ENCODE measurements at places on chromosomes 4 and X. TPM values are rescaled to one million over a fixed set of nuclear protein-coding genes. Genes with fewer than 3 reads are reported as not detected.

CFAP99 gene
- total RNA-seq = not detected

MAGEB10 gene
- not detected for total RNA-seq

DNA sequence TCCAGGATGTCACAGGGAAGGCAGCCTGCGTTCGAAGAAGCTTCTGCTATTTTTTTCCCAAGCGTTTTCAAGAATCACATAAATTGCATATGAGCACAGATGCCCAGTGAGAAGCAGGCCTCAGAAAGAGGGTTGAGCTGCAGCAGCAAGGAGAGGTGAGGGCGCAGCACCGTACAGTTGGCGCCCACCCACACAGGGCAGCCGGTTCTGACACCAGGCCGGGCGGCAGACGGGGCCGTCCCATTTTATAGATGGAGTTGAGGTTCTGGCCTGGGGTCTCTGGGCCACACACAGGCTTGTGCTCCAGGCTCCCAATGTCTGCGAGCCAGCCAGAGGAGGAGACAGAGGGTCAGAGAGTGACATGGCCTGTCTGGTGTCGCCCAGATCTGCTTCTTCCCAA lies 22.8 kb downstream of the CPZ start:
- DNase-seq = no peak

SSX4B gene
- not detected for total RNA-seq

DNA sequence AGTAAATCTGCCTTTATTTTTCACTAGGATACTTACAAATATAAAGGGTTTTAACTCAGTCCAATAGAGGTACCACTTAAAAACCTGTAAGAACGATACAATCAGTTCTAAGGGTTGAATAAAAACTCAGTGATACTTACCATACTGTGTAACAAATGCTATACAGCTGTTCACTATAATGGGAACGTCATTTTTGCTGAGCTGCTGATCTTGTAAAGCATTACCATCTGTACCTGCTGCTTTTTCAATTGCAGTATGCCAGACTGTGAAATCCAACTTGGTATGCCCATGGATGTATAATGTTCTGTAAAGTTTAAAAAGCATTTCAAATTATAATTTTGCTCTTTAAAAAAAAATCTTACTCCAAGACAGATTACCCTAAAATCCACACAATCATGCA lies 111.2 kb downstream of the ARAP2 start:
- DNase-seq = no peak

DNA sequence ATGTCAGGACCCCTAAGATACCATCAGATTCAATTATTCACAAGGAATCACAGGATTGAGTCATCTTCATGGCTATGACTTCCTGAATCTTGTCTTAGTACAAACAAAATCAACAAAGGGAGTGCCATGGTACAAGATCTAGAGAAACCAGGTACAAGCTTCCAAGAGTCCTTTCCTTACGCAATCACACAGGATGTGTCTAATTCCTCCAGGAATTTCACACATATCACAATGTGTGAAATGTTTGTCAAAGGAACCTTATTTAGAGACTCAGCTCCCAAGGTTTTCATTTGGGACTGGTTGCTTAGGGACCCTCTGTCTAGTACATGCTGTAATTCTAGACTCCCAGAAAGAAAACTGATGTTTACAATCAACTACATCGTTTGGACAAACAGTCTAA lies 83.0 kb downstream of the MAB21L2 start:
- DNase-seq = no peak

GRCh38 chrX:17567187-17567586 lies 170.1 kb upstream of the SCML1 start:
- DNase-seq = no peak

ZC4H2 gene
- total RNA-seq = 7.0 TPM

DNA sequence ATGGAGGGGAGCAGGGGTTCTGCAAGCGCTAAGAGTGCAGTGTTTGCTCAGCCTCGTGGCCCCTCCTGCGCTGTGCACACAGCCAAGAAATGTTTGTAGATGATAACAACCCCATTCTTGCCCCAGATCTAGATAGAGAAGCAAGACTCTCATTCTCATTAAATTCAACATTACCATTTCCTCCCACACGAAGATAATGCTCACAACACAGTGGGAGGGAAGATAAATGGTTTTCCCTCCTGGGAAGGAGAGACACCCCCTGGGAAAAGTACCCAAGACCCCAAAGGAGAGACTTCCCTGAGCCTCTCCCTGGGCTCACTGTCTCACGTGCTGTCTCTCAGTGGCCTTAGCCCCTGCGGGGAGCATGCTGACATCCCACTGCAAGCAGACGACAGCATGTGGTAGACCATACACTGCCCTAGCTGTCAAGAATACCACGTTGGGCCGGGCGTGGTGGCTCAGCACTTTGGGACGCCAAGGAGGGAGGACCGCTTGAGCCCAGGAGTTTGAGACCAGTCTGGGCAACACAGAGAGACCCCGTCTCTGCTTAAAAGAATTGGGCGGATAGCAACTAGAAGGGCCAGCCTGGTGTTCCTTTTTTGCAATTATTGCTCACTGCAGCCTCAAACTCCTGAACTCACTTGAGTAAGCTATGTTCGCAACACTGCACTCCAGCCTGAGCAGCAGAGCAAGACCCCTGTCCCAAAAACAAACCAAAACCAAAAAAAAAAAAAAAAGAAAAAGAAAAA lies 34.9 kb upstream of the IQSEC2 start:
- DNase-seq = no peak

- no peak for DNase-seq
Measured at GRCh38 chrX:133045986-133046385, 50.9 kb downstream of the USP26 start.

DNA sequence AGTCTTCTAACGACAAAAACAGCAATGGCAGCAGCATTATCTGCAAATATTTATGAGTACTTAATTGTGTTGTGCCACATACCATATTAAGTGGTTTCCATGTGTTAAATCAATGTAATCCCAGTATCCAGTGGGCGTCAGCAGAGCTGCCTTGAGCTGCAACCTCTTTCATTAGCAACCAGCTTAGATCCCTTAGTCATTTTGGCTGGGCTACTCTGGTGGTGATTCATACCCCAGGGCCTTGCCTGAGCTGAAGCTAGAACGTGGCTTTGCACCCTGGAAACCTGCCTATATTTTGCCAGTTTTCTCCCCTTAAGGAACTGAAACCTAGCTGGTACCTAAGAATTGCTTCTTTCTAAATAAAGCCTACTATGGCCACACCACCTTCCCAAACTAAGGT lies 474.3 kb upstream of the FTHL17 start:
- DNase-seq = no peak

DNA sequence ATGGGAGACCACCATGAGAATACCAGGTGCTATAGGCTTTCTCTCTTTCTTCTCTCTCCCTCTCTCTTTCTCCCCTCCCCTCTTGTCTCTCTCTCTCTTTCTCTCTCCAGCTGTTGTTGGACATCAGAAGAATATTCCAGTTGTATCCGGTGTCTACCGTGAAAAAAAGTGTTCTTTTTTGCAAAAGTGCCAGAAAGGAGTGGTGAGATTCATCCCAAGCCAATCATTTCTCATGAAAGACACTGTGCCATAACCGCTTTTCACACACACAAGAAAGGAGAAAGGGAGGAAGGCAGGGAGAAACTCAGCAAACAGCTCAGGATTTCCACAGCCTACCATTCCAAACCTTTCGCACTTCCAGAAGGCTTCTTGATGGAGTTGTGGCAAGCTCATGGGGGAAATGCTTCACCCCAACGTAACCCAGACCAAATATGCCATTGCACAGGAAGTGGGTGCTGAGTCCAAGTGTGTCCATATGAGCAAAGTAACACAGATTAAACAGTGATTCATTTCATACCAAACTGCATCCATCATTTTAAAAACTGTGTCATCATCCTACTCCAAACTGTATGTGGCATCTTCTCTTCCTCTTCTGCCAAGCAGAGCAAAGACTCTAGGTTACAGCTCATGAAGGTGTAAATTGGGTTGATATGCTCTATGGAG lies 224.0 kb downstream of the APBB2 start:
- no peak for DNase-seq
